NCI-H1092 treated with DMSO at 0.1 percent for 48 hours (cell line): ENCODE measurements at places on chromosomes 6 and 20.

DNA sequence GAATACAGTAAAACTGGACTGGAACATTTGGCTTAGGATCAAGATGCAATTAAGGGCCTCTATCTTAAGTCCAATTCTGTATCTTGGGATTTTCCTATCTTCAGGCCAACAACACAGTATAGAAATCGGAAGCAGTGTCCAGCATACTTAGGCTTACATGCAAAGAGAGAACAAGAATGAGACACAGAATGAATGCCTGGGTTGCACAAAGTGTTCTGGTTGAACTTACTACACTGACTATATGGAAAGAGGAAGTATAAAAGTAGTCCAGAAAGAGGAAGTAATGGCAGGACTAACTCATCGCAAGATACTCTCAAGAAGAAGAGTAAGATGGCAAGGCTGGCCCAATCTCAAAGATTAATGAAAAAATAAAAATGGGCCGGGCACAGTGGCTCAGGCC is 87.6 kb downstream of the BTBD9 start:
- DNase-seq, result no peak

- DNase-seq, result no peak
Measured at GRCh38 chr6:160418370-160418769, 70.2 kb downstream of the SLC22A3 start.

DNA sequence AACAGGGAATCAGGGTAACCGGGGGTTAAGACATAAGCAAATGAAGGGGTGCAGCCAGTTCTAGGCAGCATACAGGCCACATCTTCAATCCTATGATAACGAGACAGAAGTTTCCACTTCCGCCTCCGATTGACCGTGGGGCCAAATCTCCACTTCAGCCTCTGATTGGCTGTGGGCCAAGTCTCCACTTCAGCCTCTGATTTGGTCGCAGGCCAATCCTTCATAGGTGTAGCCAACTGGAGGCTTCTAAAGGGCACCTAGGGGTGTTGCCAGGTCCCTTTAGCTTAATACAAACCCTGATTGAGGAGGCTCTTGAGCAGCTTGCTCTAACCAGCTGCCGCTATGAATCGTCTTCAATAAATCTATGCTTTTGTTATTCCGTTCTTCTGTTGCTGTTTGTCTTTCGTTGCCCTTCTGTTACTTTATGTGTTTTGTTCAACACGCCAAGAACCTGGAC is 2.1 kb upstream of the ERGIC3 start:
- DNase-seq, result peak; percentile 93

DNA sequence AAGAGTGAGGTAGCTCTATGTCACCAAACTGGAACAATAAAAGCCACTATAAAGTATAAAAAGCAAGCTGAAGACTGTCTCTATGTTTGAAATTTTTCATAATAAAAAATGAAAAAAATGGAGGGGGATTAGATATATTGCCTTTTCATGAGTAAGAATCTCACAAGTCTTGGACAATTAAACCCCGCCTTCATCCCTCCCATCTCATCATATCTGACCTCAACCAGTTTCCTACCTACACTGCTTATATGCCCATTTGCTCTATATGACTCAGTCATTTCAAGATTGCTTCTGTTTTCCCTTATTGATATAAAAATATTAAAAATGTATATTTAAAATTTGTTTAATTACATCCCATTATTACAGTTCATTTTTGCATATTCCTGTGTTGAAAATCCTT is 2.9 kb upstream of the TRIM39 start:
- DNase-seq, result no peak

GRCh38 chr6:150528648-150529285 is 70.9 kb upstream of the PLEKHG1 start:
- no peak for DNase-seq

- DNase-seq, result no peak
Measured at GRCh38 chr6:104418125-104418524, 441.6 kb downstream of the HACE1 start.

DNA sequence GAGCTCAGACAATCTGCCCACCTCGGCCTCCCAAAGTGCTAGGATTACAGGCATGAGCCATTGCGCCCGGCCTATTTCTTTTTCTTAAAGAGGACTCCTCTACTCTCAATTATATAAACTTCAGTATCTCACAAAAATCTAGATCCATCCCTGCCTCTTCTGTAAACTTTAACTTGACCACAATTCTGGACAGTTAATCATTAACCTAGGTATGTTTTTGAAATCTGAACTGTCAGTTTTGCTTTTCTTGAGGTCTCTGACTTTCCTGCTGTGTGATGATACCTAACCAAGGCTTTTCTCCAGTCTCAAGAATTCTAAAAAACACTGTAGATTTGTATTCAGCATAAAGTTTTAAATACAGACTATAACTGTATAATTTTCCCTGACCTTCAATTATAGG is 388.2 kb upstream of the SYNCRIP start:
- no peak for DNase-seq

DNA sequence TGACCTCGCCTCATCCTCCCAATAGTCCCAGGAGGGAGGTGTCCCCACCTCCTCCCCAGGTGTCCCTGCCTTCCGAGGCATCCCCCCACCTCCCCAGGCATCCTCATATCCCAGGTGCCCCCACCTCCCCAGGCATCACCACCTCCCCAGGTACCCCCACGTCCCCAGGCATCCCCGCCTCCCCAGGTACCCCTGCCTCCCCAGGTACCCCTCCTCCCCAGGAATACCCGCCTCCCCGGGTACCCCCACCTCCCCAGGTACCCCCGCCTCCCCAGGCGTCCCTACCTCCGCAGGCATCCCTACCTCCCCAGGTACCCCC is 198.9 kb downstream of the SYNDIG1 start:
- DNase-seq, result no peak

GRCh38 chr6:166589337-166589731 is 2.9 kb upstream of the RAMACL start:
- DNase-seq, result no peak

DNA sequence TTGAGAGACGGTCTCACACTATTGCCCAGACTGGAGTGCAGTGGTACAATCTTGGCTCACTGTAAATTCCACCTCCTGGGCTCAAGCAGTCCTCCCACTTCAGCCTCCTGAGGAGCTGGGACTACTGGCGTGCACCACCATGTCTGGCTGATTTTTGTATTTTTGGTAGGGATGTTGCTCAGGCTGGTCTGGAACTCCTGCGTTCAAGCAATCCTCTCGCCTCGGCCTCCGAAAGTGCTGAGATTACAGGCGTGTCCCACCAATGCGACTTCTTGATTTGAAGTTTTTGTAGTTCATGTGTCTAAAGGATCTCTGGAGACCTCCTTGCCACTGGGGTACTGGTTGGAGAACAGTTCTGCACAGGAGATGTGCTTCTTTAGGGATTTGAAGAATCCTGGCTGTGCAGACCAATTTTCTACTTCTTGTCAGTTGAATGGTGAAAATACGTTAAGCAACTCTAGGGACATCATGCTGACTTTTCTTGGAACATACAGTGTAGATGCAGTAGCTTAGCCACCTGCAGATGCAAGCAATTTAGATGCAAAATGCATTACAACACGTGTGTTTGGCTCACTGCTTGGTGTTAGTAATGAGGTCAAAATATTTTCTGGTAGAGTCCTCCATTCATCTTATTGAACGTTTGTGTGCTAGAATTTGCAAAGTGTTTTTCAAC is 28.2 kb downstream of the SYTL3 start:
- DNase-seq, result no peak

DNA sequence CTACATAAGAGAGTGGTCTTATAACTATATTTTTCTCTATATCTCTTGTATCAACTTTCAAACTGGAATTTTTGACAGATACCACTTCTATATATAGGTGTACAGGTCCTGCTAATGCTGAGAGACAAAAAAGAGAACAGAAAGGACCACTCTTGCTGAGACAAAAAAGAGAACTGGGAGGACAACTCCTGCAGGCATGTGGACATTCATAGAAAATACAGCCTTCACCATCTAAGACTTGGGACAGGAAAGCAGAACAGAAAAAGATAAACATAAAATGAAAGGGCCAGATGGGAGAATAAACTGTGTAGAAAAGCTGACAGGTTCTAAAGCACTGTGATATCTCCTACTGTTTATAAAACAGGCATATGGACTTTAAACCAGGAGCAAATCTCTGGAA is 541.0 kb upstream of the ADGRB3 start:
- no peak for DNase-seq

GRCh38 chr6:81093051-81093450 is 659.4 kb downstream of the TENT5A start:
- DNase-seq, result no peak

DNA sequence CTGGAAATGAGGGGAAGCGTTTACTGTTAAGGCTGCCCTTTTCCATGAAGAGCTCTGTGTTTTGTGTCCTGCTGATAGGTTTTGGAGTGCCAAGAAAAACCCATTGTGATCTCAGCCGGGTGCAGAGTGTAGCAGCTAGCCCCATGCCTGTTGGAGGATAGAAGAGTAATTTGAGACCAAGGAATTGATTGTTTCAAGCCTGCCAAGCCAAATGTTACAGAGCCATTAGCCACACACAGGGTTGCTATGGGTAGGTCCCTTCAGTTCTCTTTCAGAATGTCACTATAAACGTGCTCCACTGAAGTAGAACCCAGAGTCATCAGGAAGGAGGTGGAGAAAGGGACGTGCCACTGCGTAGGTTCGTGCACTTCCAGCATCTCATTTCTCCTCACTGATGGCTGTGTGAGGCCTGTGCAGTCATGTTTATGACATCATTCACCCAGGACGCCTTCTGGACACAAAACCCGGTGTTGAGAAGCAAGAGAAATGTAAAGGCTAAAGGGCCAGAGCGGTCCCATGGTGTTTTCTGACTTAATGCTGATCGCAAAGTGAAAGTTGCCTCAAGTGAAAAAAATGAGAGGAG is 6.6 kb downstream of the GMPR start:
- peak; percentile 80 for DNase-seq

DNA sequence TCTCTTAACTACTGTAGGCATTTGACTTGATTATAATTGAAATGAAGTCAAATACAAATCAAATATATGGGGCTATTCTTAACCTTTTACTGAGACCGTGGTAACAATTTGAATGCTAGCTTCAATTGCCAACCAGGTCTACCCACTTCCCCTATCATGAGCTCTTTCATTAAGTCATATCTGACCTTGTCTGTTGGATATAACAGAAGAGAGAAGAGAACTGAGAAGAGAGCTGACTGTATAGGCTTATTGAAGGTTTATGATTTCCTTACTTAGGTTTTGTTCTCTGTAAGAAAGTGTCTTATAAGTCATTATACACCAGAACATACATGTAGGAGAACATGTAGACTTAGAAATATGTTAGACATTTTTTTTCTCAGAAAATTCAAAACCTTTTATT is 549.4 kb downstream of the COL12A1 start:
- DNase-seq, result no peak
